ENCODE measurements at places on chromosomes 6 and 20. TPM values are rescaled to one million over a fixed set of nuclear protein-coding genes. Genes with fewer than 3 reads are reported as not detected.

DNA sequence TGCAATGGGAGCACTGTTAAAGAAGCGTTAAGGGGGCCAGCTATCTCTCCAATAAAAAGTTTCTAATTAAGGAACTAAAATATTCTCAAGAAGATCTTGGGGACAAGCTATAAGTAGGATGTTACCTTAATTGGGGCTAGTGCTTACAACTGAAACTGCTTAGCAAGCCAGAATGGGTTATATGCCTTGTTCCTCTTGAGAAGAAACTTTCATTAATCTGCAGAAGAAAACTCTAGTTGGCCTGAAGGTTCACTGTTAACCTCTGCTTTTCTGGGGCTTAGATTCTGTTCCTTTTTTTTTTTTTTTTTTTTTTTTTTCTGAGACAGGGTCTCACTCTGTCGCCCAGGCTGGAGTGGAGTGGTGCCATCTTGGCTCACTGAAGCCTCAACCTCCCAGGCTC lies 82.2 kb downstream of the BACH2 start:
- DNase-seq, result no peak

- no peak for DNase-seq
Measured at GRCh38 chr6:159931112-159931511, 37.8 kb upstream of the IGF2R start.

GRCh38 chr6:29796026-29796425 lies 31.6 kb upstream of the HLA-G start:
- no peak for DNase-seq

- peak; percentile 90 for DNase-seq
Measured at GRCh38 chr6:5003604-5004372, at the start of gene RPP40. TSS of gene RPP40 (minus strand) at chr6:5004037. CDS start at chr6:5004002, 35 bp downstream.

GRCh38 chr6:131733376-131734016 lies 22.7 kb upstream of the CTAGE9 start:
- peak; percentile 5 for DNase-seq

- DNase-seq, result no peak
Measured at GRCh38 chr6:88304520-88304919, 138.4 kb upstream of the CNR1 start.

Gene GPANK1
- 11.4 TPM for total RNA-seq

All from frontal cortex (tissue), 4 donors.